CD4-positive, alpha-beta T cell treated with Interferon alpha-2 for 1 hour (primary cell): ENCODE measurements at places on chromosomes 5 and 9.

- no peak for DNase-seq
These were observed 1518.7 kb upstream of the WWC1 start for GRCh38 chr5:166772770-166773169.

DNA sequence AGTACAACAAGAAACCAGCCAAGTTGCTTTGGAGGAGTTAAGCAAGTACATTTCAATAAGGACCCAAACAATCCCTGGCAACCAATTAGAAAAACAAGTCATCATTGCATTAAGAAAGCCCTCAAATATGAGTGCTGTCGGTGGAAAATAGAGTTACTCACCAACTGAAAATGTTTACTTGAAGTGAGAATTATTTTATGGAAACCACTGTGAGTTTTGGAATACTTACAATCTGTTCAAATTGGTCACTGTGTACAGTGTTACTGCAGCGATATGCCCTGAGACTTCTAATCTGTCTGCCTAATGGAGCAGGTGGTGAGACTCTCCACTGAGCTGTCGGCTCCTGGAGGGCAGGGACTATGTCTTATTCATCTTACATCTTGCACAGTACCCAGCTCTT, 1073.2 kb upstream of the DMAC1 start:
- DNase-seq: no peak

GRCh38 chr9:71634752-71635151, 133.6 kb downstream of the CEMIP2 start:
- DNase-seq: no peak

DNA sequence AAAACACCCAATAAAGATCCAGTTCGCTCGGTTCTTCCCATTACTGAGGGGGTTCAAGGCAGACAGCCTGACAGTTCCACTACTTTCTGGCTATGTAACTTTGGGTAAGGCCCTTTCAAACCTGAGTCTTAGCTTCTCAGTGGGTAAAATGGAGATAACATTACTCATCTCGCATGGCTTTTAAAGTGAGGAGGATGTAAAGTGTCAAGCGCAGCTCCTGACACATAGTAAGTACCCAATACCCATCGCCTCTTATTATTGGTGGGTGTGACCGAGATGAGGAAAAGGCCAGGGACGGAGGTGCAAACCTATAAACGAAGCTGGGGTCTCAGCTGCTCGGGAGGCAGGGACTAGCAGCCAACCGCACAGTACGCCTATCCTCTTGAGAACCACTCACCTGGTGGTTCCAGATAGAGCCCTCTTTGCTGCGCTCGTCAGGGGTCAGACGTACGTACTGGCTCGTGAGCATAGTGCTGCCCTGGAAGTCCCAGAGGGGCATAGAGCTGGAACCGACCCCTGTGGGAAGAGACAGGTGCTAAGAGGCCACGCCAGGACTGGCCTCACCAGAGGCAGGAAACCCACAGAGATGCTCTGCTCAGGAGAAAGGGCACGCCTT, 584 bp downstream of the LMAN2 start:
- DNase-seq: no peak

- no peak for DNase-seq
These were observed 572 bp downstream of the ZDHHC21 start for GRCh38 chr9:14692470-14693250.

DNA sequence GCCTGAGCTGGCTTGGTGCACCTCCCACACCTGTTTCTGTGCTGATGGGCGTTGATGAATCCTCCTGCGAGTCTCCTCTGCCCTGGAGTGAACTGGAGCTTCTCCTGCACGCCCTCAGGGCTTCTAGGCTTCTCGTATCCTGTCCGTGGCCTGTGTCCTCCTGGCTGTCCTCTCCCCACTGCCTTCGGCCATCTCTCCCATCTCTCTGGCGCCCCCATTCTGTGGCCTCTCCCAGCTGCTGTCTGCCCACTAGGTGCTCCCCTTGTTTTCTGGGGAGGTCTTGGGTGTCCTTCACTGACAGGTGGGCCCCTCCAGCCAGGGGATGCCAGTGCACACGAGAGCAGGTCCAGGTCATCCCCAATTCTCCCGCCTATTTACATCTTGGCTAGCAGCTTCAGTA, 28.8 kb downstream of the AHRR start:
- no peak for DNase-seq
